ENCODE measurements at places on chromosomes 7 and 10.

DNA sequence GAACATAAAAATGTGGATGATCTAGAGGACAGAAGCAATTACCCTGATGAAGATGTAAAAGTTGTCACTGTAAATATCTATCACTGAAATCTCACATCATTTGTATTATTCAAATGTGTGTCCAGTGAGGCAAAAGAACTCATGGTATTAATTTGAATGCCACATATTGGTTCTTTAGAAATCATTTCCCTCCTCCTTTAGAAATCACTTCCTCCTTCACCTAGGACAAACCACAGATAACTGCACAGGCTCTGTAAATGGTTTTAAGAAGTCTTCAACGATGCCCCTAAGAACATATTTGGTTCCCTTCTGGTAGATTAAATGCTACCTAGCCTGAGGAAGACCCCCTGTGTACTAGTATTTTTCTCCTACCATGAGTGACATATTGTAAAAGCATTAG, 33.1 kb upstream of the ZNF518A start:
- no peak for DNase-seq

DNA sequence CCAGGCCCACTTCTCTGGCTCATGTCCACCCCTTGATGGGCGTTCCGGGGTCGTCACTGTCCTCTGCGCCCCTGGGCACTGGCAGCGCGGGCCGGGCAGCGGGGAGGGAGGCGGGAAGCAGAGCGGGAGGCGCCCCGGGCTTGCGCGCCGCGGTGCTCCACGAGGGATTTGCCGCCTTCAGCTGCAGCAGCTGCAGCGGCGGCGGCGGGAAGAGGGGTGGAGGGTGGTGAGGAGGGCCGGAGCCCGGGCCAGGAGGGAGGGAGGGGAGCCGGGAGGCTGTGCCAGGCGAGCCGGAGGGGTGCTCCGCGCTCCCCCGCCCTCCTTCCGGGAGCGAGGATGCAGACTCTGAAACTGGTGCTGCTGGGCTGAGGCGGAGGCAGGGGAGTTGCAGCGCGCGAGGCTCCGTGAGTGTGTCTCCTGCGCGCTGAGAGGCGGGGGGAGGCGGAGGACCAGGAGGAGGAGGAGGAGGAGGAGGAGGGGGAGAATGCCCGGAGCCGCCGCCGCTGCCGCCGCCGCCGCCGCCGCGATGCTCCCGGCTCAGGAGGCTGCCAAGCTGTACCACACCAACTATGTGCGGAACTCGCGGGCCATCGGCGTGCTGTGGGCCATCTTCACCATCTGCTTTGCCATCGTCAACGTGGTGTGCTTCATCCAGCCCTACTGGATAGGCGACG, at the start of gene LHFPL3:
Gene LHFPL3 (plus strand): TSS at position 308 of the 674 bp plus-strand sequence.
- no peak for DNase-seq

DNA sequence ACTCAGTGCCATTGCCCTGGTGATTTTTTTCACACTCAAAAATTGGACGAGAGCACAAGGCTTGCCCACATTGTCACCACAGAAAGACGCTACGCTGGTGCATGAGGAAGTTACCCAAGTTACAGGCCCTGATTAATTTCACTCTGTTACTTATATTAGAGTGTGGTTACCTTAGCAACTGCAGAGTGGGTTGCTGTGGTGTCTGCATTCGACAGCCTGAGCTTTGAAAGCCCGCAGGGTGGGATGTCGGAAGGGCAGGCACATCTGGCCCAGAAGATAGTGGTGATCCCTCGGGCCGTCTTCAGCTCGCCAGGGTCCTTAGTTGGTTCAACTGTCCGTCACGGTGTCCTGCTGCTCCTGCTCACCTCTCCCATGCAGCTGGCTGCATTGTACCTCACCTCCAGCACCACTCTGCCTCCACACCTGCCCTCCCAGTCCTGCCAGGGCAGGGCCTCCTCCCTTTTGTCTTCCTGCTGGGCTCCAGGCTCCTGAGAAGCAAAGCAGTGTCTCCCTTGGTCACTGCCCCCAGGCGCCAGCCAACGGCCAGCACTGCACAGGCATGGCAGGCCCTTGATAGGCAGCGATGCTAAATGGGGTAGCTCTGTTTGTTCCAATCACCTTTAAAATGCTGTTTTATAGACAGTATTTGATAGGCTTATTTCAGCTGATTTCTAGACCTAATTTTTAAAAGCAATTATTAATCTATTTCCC, 167.2 kb downstream of the EBF3 start:
- no peak for DNase-seq

GRCh38 chr7:87797798-87798403, 78.3 kb downstream of the SLC25A40 start:
- no peak for DNase-seq

DNA sequence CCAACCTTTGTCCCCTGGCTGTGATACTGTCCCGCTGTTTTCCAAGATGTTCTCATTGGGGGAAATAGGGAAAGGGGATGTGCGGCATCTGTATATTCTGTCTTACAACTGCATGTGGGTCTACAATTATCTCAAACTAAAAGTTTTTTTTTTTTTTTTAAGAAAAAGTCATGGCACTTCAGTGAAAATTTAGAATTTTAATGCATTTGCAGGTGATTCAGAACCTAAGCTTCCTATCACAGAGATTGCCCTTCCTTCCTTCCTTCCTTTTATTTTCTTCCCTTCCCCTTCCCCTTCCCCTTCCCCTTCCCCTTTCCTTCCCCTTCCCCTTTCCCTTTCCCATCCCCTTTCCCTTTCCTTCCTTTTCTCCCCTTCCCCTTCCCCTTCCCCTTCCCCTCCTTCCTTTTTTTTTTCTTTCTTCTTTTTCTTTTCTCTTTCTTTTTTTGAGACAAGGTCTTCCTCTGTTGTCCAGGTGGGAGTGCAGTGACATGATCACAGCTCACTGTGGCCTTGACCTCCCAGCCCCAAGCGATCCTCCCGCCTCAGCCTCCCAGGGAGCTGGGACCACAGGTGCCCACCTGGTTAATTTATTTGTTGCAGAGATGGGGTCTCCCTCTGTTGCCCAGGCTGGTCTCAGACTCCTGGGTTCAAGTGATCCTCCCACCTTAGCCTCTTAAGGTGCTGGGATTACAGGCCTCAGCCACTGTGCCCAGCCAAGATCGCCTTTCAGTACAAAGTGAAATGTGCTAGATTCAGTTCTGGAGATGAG, 32.0 kb downstream of the JAKMIP3 start:
- no peak for DNase-seq

GRCh38 chr10:15144788-15145187, 23.7 kb downstream of the NMT2 start:
- DNase-seq: no peak

Measured in stimulated activated CD4-positive, alpha-beta T cell treated with anti-CD3 and anti-CD28 coated beads, Interleukin-12 subunit alpha, Interleukin-12 subunit beta, amount 100 ng/mL, for 4 hours (primary cell).